ENCODE measurements at places on chromosomes 5 and 9. TPM values are rescaled to one million over a fixed set of nuclear protein-coding genes. Genes with fewer than 3 reads are reported as not detected.

GRCh38 chr5:58923355-58923754 is 340.5 kb downstream of the RAB3C start:
- H3K27ac ChIP-seq: peak overlapping the region; percentile 98
- no peaks in the 10 kb centered on the region for H3K36me3 ChIP-seq
- DNase-seq: no peak
- H3K4me1 ChIP-seq: peaks cover 65% of the 10 kb centered on the region

DNA sequence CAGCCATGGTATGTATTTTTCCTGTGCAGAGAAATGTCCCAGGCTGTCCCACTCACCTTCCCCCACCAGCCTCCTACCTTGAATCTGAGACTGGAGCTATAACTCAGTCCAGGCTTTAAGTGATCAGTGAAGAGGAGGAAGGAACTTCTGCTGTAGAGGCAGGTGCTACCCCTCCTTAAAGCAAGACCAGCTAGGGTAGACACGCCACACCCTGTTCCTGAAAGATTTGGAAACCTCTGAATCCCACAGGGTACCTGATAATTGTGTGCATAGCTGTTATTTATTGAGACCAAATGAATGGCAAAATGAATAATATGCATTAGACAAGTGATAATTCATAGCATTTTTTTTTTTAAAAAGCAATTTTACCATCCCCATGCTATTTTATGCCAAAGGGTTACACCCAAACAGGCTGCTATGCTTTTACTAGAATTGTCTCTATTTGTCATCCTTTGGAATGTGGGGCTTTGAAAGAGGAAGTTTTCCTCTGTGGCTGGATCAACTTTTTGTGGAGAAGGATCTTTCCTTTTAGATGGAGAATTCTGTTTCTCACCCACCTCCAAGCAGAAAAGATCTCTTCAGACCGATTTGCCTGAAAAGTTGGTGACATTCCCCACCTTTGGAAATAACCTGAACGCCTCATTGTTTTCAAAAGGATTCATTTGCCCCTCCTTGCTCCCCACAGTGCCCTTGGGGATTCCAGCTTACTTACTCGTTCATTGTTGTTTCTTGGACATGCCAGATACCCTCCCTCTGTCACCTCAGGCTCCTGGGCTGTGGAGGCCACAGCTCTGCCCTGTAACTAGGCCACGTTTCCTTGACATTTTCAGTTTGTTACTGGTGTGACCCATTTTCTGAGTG is 248.7 kb downstream of the NR3C1 start:
- no peak for DNase-seq
- H3K4me1 ChIP-seq: peaks cover 27% of the 10 kb centered on the region
- no peak overlapping the region for H3K4me3 ChIP-seq
- no peaks in the 10 kb centered on the region for H3K36me3 ChIP-seq

Gene FUT7
- not detected for total RNA-seq

Gene PFN3
- total RNA-seq: not detected

DNA sequence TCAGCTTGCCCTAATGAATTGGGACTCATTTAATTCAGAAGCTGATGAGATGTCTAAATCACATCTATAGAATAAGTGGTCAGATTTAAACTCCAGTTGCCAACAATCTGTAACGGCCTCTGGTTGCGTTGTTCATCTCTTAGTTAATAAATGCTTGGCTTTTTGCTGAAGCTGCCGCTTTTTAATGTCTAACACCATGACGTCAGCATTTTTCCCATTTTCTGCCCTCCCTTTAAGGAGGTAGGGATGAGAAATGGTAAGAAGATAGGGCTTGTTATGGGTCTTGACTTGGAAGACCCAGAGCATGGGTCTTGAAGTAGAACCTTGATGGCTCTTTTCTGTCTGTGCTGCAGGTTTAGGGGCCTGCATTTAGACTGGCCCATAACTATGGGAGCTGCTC is 33.3 kb downstream of the PALM2AKAP2 start:
- no peaks in the 10 kb centered on the region for H3K36me3 ChIP-seq
- no peak for DNase-seq

Gene CCNI2
- total RNA-seq: not detected

Gene TRIM36
- 15.3 TPM for total RNA-seq

DNA sequence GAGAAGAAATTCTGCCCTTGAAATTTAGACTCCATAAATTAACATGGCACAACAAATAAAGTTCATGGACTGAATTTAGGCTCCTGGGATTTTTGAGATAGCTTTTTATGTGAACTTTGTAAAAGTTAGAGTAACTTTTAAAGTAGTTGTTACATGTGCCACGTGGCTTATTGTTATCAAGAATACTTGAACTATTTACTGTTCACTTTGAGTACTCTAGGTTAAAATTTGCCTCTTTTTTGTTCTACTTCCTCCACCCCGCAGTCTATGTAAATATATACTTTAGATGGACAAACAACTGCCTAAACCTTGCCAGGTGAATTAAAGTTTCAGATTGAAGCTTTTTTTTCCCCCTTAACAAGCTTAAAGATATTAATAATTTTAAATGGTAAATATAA is 457.9 kb downstream of the RAB3C start:
- peaks cover 10% of the 10 kb centered on the region for H3K4me1 ChIP-seq
- H3K4me3 ChIP-seq: no peak overlapping the region

GRCh38 chr9:126625329-126626126 is 11.8 kb downstream of the LMX1B start:
- H3K27ac ChIP-seq: no peak overlapping the region
- no peak for DNase-seq
- H3K4me3 ChIP-seq: peak overlapping the region; percentile 57
- H3K27me3 ChIP-seq: peaks cover 27% of the 10 kb centered on the region

- peaks cover 3% of the 10 kb centered on the region for H3K4me1 ChIP-seq
- no peaks in the 10 kb centered on the region for H3K36me3 ChIP-seq
- DNase-seq: no peak
- H3K27me3 ChIP-seq: no peaks in the 10 kb centered on the region
- H3K4me3 ChIP-seq: peak overlapping the region; percentile 67
These were observed 213.3 kb downstream of the SEMA6A start for GRCh38 chr5:116361171-116361967.

GRCh38 chr9:7137571-7137970 is 379.8 kb downstream of the KDM4C start:
- no peak for DNase-seq
- H3K4me3 ChIP-seq: no peak overlapping the region
- H3K27ac ChIP-seq: no peak overlapping the region

- H3K27ac ChIP-seq: no peak overlapping the region
- no peaks in the 10 kb centered on the region for H3K4me1 ChIP-seq
- no peak for DNase-seq
- no peaks in the 10 kb centered on the region for H3K27me3 ChIP-seq
- no peak overlapping the region for H3K4me3 ChIP-seq
These were observed 379.4 kb upstream of the SGCD start for GRCh38 chr5:155947394-155948062.

Gene FOXD4L3
- not detected for total RNA-seq

All from thoracic aorta (tissue), 2 donors.